Fibroblast of the aortic adventitia (primary cell): ENCODE measurements at places on chromosomes 3 and 15. TPM values are rescaled to one million over a fixed set of nuclear protein-coding genes. Genes with fewer than 3 reads are reported as not detected.

LEKR1 gene
- total RNA-seq, result 0.81 and 2.8 TPM in 2 replicates

HMCES gene
- 9.2 and 11.1 TPM in 2 replicates for total RNA-seq

SI gene
- total RNA-seq, result not detected in 2 replicates

IQCF5 gene
- not detected in 2 replicates for total RNA-seq

PARP15 gene
- total RNA-seq, result 0.72 and 0.82 TPM in 2 replicates

DPPA2 gene
- total RNA-seq, result not detected in 2 replicates

HESX1 gene
- total RNA-seq, result 0.81 and 2.4 TPM in 2 replicates

PLSCR5 gene
- total RNA-seq, result not detected in 2 replicates

IMPDH2 gene
- total RNA-seq, result 313 and 402 TPM in 2 replicates

NRROS gene
- total RNA-seq, result 0.65 and 2.9 TPM in 2 replicates

CEMIP gene
- 225 and 249 TPM in 2 replicates for total RNA-seq

FRMD5 gene
- total RNA-seq, result 9.9 and 16.3 TPM in 2 replicates

PLIN1 gene
- total RNA-seq, result 0.27 and 0.41 TPM in 2 replicates

CNTN3 gene
- total RNA-seq, result 0.74 and 2.4 TPM in 2 replicates

TWF2 gene
- total RNA-seq, result 97.5 and 109 TPM in 2 replicates
